ENCODE measurements at places on chromosomes 2 and 18. TPM values are rescaled to one million over a fixed set of nuclear protein-coding genes. Genes with fewer than 3 reads are reported as not detected.

The SLC30A3 gene
- 0.17 TPM for total RNA-seq

The GBX2 gene
- 16.7 TPM for total RNA-seq

The FHL2 gene
- 104 TPM for total RNA-seq

The PREPL gene
- total RNA-seq: 56.0 TPM

The RAX gene
- total RNA-seq: not detected

The ARHGAP25 gene
- 0.50 TPM for total RNA-seq

The RTKN gene
- total RNA-seq: 20.4 TPM

The UGT1A6 gene
- not detected for total RNA-seq

The RTP5 gene
- total RNA-seq: not detected

The SLC11A1 gene
- total RNA-seq: 0.10 TPM

The SPEG gene
- 62.9 TPM for total RNA-seq

The LTBP1 gene
- 398 TPM for total RNA-seq

The IL36G gene
- total RNA-seq: not detected

The TTN gene
- not detected for total RNA-seq

The GPR45 gene
- total RNA-seq: not detected

The SIGLEC15 gene
- total RNA-seq: 0.41 TPM

The AGXT gene
- not detected for total RNA-seq

The AQP12B gene
- total RNA-seq: not detected

The ALPI gene
- not detected for total RNA-seq

The GMCL1 gene
- 13.6 TPM for total RNA-seq

Measured in chondrocyte (in vitro differentiated cells).